KG1 (cell line): ENCODE measurements at places on chromosomes 6 and 20.
A peak's percentile ranks its signal among the peaks of the same experiment; 100 is the strongest.

GRCh38 chr20:46304361-46304760 lies 3.9 kb downstream of the CDH22 start:
- no peak for DNase-seq

- no peak for DNase-seq
Observed at GRCh38 chr20:6605055-6605935, 162.2 kb upstream of the BMP2 start.

- DNase-seq: no peak
Observed at GRCh38 chr20:49727894-49728885, 14.5 kb upstream of the B4GALT5 start.

DNA sequence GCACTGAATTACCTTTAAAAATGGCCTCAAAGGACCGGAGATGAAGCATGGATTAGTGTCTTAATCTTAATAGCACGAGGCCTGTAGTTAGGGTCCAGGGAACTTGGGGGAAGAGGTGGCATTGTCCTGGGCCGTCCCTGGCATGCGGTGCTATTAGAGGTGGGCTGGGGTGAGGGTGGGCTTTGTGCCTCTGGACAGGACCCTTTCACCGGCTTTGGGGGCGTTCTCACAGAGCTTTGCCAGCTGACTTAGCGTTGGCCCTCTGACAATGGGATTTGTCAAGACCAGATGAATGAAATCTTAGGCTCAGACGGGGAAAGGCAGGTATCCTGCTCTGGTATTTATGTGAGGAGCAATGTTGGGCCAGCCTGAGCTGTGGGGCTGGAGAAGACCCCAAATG lies 59.6 kb downstream of the ERMARD start:
- DNase-seq: no peak

- DNase-seq: no peak
Observed at GRCh38 chr6:132380358-132381029, 20.8 kb downstream of the MOXD1 start.

GRCh38 chr20:17878912-17879602 lies 89.5 kb downstream of the SNX5 start:
- DNase-seq: no peak

DNA sequence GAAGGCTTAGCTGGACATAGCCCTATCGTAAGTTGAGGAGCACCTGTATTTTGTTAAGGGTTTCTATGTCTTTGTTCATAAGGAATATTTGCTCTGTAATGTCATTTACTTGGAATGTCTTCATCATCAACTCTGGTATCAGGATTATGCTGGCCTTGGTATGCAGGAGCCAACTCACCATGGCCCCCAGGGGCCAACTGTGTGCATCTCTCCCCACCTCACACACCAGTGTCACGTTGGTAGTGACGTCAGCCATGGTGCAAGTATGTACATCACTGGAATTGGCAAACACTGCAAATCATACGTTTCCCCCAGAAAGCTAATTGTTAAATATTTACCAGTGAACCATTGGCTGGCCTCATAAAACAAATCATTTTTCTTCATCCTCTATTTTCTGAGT lies 70.8 kb downstream of the YTHDF1 start:
- no peak for DNase-seq

DNA sequence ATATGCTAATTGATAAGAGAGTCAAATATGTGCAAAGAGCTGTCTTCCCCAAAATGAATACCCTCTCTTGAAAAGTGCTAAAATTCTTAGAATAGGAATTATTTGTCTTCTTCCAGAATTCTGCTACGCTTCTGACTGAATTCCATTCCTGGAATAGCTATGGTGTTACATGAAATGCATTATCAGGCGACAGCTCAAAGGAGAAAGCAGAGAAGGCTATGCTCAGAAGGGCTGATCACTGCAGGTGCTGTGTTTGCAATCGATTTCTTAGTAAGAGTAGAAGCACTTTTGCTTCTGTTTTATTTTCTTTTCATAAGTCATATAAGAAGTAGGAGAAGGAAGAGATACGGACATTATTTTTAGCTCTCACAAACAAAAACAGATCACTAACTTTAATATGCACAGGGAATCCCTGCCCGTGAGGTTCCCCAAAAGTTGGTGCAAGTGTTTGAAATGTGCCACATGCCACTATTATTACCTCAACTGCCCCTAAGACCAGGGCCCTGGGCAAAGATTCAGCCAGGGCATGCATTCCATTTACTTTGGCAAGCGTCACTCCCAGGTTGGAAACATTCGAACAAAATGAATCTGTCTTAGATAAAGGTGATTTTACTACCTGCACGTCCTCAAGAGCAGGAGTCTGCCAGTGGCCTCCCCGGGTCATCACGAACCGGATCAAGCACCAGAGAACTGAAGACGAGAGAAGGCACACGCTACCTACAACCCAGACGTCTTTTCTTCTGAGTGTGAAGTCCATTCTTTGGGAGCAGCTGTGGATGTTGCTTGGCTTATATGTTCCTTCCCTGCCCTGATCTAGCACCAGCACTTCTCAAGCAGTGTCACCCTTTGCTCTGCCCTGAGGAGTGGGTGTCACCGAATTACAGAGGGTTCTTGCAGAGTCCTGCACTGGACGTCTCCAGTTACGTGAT lies 7.2 kb downstream of the MYLK4 start:
- DNase-seq: no peak

GRCh38 chr20:38550274-38550673 lies 30.7 kb upstream of the ADIG start:
- no peak for DNase-seq

DNA sequence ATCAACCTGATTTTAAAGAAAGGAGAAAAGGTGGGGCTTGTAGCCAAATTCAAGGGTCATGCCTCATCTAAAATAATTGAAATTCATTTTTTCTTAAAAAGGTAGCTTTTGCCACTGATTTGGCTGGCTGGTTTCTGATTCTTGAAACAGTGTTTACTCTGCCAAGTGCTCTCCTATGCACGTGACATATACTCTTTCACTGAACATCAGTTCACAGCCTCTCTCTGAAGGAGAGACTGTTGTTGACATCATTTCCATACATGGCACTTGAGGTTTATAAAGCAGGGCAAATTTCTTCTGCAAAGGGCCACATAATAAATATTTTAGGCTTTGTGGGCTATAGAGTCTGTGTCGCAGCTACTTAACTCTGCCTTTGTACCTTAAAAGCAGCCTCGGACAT lies 40.4 kb upstream of the DOK5 start:
- no peak for DNase-seq

- no peak for DNase-seq
Observed at GRCh38 chr6:24486065-24486464, 3.3 kb downstream of the GPLD1 start.

GRCh38 chr6:156859686-156860085 lies 82.5 kb downstream of the ARID1B start:
- DNase-seq: no peak

DNA sequence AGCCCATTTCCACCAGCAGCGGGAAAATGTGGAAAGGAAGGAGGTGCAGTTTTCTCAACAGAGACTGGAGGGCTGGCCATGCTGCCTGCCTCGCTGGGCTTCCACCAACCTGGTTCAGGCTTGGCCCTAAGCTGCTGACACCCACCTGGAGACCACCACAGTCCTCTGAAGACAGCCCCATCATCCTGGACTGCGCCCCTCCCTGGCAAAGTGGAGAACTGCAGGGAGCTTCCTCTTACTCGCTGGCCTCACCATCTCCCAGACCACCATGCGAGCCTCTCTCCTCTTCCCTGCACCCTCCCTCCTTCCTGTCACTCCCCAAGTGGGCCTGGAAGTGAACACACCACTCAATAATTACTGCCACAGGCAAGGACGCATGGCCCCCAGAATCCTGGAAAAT lies 71.5 kb downstream of the PSMG4 start:
- DNase-seq: no peak

GRCh38 chr20:63734111-63734945 lies 2.1 kb upstream of the LIME1 start:
- no peak for DNase-seq

GRCh38 chr6:163860287-163861081 lies 446.0 kb downstream of the QKI start:
- DNase-seq: peak; percentile 14

GRCh38 chr20:40274912-40275533 lies 414.0 kb downstream of the MAFB start:
- DNase-seq: no peak

DNA sequence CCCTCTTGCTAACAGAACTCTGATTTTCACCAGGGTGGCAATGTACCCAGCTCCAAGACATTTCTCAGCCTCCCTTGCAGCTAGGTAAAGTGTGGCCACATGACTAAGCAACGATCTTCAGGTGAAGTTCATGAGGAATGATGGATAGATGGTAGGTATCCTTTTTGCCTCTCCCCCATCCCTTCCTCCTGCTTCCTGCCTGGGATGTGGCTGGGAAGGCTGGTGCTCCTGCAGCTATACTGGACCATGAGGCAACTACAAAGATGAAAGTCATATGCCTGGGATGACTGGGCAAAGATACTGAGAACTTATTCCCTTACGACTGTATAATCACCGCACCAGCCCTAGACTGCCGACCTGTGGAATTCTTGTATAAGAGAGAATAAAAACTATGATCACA lies 13.4 kb downstream of the ZNF335 start:
- DNase-seq: no peak

- no peak for DNase-seq
Observed at GRCh38 chr20:11780765-11781369, 136.8 kb upstream of the BTBD3 start.

- no peak for DNase-seq
Observed at GRCh38 chr6:107488174-107488874, 1.6 kb upstream of the SOBP start.

GRCh38 chr6:130625825-130626527 lies 201.2 kb upstream of the SMLR1 start:
- no peak for DNase-seq

- DNase-seq: no peak
Observed at GRCh38 chr20:2010533-2010932, 16.7 kb upstream of the PDYN start.

GRCh38 chr6:79694623-79695343 lies 63.7 kb downstream of the SH3BGRL2 start:
- no peak for DNase-seq

DNA sequence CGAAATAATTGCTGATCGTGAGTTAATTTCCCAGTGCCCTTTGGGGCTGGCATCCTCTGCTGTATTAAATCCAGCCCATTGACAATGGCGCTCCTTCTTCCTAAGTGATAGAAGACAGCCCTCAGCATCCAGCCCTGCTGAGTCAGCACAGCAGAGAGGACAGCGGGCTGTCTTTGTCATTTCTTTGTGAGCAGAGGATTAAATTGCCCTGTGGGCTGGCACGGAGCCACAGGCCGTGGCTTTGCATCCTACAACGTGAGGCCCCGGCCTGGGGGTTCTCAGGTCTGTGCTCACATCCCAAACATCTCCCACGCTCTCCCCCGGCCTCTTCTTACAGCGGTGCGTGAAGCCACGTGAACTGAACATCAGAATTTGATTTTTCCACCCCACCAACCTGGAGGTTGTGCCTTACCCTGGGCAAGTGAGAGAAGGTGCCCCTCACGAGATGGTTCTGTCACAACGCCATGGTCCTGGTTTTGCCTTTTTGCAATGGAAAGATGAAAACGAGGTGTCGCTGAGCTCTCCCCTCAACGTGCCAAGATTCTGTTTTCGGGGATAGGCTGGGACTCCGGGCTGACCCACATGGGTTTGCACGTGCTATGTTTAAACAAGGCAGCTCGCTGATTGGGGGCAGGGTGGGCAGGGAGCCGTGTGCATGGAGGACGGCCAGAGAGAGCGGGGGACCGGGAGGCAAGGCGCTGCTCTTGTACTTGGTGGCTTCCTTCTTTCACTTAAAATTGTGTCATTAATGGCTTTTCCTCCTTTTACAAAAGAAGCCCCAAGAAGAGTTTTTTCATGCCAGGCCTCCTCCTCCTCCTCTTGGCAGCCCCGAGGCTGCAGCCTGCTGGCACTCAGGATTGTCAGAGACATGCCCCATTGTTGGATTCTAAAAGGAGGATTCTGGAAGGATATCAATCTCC lies 19.5 kb downstream of the CDH4 start:
- DNase-seq: no peak

- DNase-seq: no peak
Observed at GRCh38 chr20:33914919-33915318, 78.8 kb upstream of the RALY start.

- no peak for DNase-seq
Observed at GRCh38 chr20:51517839-51518238, 24.7 kb downstream of the NFATC2 start.

DNA sequence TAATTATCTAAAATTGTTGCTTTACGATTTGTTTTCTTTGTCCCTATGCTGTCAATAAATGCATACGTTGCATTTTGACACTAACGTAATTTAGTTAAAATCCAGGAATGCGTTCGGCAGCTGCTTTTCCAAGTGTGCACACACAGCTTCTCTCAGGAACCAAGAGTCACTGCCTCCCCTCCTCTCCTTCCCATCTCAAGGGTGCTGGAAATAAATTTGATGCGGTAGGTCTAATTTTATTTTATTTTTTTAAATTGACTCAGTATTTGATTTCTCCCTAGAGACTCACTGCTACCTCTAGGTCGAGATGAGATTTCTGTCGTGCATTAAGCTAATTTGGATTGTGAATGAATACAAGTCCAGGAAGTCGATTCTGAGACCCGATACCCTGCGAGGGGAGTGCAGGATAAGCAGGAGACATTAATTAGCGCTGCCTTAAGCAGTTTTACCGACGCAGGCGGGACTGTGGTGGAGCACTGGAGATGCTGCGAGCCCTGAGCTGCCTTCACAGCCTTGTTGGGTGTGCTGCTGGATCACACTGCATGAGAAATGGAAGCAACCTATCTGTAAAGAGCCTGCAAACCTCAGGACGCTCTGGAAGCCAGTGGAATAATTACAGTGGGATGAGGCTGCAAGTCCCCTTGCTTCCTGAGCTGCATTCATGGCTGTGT lies 381.2 kb downstream of the C6orf118 start:
- no peak for DNase-seq

GRCh38 chr6:90126181-90126580 lies 170.5 kb downstream of the BACH2 start:
- DNase-seq: no peak

GRCh38 chr6:12051861-12052368 lies 39.8 kb downstream of the HIVEP1 start:
- peak; percentile 22 for DNase-seq

DNA sequence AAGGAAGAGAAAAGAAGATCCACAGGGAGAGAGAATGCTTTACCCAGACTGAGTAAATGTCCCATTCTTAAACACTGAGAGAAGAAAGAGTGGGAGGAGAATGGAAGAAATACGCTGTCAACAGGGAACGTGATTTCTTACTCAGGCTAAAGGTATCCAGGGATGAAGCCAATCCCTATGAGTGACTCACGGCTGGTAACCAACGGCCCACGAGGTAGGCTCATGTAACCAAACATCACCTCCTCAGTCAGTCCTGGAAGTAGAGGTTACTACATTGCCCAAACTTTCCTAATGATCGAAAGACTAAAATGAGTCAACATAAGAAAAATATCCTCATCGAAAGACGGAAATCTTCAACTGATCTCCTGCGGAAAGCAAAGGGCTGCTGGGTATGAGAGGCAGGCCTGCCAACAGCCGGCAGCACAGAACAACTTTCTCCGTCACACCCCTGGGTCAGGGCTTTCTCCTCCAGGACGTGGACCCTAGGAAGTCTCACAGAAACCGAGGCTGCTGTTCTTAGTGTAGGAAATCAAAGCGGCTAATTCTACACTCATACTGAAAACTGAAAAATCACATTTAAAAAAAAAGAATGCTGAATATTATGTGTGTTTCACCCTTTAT lies 292.6 kb downstream of the GMDS start:
- no peak for DNase-seq

- no peak for DNase-seq
Observed at GRCh38 chr6:73231986-73232391, 6.7 kb upstream of the KHDC1L start.

GRCh38 chr6:126661646-126662045 lies 321.7 kb downstream of the CENPW start:
- DNase-seq: no peak
